ENCODE measurements at places on chromosomes 6 and 20. TPM values are rescaled to one million over a fixed set of nuclear protein-coding genes. Genes with fewer than 3 reads are reported as not detected.

DNA sequence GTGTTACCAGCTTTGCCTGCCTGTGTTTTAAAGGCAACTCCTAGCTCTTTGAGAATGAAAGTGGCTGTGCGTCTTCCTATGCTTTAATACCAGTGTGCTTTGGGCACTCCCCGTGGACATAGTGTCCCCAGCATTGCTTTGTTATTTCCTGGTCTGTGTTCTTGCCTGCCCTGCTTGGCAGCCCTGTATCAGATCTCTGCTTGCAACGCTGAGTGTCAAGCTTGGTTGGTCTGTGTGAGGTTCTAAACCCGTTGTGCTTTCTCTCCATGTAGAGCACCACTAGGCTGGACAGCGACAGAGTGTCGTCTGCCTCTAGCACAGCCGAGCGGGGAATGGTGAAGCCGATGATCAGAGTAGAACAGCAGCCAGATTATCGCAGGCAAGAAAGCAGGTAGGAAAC is 80.2 kb downstream of the AFDN start:
- no peak for DNase-seq

SLC22A2 gene
- not detected for total RNA-seq

CYB5R4 gene
- total RNA-seq: 25.8 TPM

ASIP gene
- not detected for total RNA-seq

- peak; percentile 82 for DNase-seq
Measured at GRCh38 chr6:73585566-73586415, 65.0 kb upstream of the EEF1A1 start.

HRH3 gene
- total RNA-seq: not detected

KHDC1L gene
- not detected for total RNA-seq

DNA sequence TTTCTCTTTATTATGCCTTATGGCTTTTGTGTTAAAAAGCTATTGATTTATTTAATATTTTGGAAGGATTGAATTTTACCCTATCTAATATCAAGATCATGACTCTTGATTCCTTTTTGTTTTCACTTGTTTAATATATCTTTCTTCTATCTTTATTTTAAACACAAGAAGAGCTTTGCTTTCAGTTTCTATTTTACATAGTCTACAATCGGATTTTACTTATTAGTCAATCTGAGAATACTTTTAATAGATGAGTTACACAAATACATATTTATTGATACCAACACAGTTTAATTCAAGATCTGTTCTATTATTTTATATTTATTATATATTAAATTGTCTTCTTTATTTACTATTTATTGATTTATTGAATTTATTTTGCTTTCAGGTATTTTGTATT is 218.8 kb downstream of the ESR1 start:
- no peak for DNase-seq

FAM83D gene
- 64.4 TPM for total RNA-seq

GRCh38 chr20:54140927-54141566 is 32.7 kb downstream of the CYP24A1 start:
- DNase-seq: peak; percentile 66

GRCh38 chr20:51437182-51437924 is 105.2 kb downstream of the NFATC2 start:
- no peak for DNase-seq

- DNase-seq: peak; percentile 49
Measured at GRCh38 chr20:34363465-34364222, 571 bp downstream of the ITCH start.

- DNase-seq: no peak
Measured at GRCh38 chr20:58374027-58374850, 14.8 kb upstream of the VAPB start.

PSORS1C2 gene
- not detected for total RNA-seq

DNA sequence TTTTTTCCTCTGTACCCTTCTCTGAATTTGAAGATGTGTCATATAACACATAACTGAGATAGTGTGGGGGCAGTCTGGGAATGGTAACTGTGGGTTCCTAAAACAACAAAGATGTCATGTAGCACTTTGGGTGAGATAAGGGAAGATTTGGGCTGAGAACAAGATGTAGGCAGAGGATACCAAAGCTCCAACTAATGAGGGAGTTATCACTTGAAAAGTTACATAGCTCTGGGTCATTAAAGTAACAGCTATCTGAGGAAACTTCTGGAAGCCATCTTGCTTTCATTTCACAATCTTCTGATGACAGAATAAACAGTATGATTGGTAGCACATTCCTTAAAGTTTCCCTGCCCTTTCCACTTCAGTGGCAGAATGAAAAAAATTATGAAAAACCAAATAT is 255.4 kb downstream of the TBX18 start:
- DNase-seq: no peak

GRCh38 chr6:6656287-6656686 is 67.8 kb downstream of the LY86 start:
- DNase-seq: no peak

DNA sequence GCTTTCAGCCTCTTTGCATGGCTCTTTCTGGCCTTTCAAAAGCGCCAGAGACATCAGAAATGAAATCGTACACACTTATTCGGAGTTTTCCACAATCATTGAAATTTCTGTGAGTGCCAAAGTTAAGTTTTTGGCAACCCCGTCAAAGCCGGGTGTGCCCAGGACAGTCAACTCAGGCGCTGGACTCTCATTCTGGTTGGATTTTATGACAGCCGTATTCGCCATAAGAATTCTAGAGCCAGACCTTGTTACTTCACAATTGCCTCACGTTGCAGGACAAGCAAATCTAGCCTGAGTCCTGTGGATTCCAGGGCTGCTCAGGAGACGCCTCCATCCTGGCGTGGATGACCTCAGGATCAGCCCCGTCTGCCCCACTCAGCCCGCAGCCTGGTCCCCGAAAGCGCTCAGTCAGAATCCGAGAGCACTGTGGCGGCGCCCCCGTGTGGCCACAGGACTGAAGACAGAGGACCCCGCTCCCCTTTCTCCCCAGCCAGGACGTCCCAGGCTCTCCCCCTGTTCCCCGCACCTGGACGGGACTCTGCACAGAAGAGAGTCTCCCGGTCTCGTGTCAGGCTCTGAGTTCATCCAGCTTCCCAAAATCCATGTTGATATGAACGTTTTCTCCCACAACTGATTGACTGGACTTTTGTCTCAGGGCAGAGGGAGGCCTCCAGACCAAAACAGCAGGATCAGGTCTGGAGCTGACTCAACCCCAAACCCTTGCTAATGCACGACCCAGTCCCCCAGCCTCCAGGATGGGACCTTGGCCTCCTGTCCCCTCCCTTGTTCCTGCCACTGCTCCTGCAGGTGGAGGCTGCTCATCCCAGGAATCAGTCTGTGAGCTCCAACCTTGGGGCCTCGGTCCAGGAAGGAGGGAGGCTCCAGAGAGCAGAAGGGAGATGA is 38.2 kb downstream of the MICA start:
- peak; percentile 54 for DNase-seq

DEFB119 gene
- not detected for total RNA-seq

DNA sequence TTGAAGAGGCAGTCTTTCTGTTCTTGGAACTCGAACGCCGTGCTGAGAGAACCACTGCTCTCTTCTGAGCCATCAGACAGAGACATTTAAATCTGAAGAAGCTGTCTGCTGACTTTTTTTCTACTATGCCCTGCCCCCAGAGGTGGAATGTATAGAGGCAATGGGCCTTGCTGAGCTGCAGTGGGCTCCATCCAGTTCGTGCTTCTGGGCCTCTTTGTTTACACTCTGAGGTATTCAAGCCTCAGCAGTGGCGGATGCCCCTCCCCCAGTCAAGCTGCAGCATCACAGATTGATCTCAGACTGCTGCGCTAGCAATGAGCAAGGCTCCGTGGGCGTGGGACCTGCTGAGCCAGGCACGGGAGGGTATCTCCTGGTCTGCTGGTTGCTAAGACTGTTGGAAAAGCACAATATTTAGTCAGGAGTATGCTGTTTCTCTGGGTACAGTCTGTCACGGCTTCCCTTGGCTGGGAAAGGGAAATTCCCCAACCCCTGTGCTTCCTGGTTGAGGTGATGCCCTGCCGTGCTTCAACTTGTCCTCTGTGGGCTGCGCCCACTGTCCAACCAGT is 526.8 kb downstream of the CD109 start:
- no peak for DNase-seq

GRCh38 chr6:155142168-155143028 is 121.4 kb upstream of the CLDN20 start:
- DNase-seq: no peak

CLIC5 gene
- not detected for total RNA-seq

DNA sequence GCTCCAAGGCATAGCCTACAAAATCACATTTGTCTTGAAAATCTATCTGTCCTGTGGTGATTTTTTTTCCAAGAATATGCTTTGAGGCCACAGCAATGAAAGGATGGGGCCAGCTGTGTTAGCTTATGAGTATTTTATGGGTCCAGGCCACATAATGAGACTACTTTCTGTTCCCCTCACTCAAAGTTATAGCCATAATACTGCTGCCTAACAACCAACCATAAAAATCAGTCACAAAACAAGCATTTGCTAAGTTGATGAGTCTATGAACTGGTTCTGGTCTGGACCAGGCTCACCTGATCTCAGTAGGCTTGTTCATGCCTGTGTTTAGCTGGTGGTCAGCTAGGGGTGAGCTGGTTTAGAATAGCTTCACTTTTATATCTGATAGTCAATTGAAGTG is 192.5 kb upstream of the PLCB4 start:
- DNase-seq: peak; percentile 62

DNA sequence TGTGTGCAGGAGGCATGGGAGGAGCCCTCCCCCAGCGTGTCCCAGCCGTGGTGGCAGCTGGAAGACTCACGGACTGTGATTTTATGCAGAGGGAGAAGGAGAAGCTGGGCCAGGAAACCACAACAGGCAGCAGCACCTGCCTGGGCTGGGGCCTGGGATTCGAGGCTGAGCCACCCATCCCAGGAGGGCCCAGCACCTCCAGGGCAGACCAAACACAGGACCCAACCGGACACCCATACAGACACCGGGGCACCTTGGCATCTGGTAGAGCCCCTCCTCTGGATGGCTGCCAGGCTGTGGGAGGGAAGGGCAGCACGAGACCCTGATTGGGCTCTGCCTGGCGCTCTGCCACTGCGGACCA is 41.7 kb upstream of the CHRNA4 start:
- peak; percentile 2 for DNase-seq

MAK gene
- total RNA-seq: not detected

DNA sequence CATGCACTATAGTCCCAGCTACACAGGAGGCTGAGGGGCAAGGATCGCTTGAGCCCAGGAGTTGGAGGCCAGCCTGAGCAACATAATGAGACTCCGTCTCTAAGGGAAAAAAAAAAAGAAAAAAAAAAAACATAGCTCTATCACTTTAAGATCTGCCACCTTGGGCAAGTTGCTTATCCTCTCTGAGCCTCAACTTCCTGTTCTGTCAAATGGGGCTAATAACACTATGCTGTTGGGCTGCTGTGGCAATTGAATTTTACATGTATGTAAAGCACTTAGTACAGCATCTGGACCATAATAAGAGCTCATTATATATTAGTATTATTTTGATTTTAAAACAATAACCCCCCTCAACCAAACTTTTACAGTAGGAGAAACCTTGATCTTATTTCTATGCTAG is 141.5 kb downstream of the ATXN1 start:
- DNase-seq: no peak

GRCh38 chr6:54877713-54878317 is 31.2 kb downstream of the FAM83B start:
- no peak for DNase-seq

IP6K3 gene
- total RNA-seq: 88.2 TPM

DNA sequence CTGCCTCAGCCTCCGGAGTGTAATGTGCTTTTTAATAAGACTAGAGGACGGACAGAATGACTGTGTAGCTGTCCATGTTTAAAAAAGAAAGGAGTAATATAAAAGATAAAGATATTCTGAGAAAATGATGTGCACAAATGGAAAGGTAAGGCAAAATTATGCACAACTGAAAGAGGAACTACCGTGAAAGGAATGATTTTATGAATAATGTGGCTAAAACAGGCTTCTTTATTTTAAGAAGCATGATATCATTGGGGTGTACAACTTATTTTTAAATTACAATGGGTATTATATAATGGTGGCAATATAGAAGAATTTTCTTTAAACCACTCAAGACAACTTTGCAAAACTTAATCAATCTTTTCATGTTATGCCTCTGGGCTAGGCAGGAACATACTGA is 78.1 kb downstream of the FIG4 start:
- DNase-seq: no peak

GRCh38 chr20:16553684-16554083 is 19.6 kb downstream of the KIF16B start:
- no peak for DNase-seq

DNA sequence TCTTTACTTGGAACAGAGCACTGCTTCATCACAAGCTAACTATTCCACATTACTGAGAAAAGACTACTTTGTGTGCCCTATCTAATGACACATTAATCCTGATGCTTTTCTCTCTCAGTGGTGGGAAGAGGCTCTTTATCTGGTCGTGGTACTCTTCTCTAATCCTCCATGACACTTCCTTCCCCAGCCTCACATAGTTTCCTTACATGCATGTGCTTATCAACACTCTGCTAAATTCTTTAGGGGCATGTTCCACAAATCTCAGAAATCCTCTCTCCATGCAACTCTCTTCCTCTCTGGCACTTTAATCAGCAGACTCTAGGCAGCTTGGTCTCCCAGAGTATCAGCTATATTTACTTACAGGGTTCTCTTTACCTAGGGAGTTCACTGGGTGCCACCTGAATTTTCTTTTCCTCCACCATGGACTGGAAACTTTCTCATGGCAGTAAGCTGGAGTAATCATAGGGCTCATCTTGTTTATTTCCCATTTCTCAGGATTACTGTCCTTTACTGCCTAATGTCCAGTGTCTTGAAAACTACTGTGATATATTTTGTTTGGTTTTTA is 27.0 kb upstream of the SLC22A2 start:
- DNase-seq: no peak

SYNDIG1 gene
- total RNA-seq: 0.11 TPM

DNA sequence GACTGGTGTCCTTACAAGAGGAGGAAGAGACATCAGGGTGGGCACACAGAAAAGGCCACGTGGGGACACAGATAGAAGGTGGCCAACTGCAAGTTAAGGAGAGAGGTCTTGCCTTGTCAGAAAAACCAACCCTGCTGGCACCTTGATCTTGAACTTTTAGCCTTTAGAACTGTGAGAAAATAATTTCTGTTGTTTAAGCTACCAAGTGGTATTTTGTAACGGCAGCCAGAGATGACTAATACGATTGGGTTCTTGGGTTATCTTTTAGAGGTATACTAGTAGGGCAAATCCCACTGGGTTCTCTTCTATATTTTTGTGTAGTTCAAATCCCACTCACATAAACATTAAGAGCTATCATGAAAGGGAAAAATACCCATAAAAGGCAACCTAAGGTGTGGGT is 31.9 kb upstream of the ZBTB24 start:
- no peak for DNase-seq

- DNase-seq: no peak
Measured at GRCh38 chr6:14802514-14803160, 443.2 kb upstream of the JARID2 start.

DNA sequence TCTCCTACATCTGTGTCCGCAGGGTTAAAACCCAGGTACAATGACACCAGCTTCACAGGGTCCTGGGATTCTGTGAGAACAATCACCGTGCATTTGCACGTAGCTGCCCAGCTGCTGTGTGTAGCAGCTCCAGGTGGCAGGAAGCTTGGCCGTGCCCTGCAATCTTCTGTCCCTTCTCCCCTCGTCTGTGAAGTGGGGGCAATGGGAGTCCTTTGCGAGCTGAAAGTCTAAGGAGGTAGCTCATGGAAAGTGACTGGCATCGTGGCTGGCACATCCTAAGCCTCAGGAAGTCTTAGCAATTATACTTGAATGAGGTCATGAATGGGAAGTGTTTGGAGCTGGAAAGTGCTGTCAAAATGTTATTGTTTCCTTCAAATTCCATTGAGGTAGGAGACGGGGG is 137.1 kb downstream of the SMOC2 start:
- DNase-seq: no peak

SRXN1 gene
- 54.3 TPM for total RNA-seq
